ENCODE measurements at places on chromosomes 11 and 22. TPM values are rescaled to one million over a fixed set of nuclear protein-coding genes. Genes with fewer than 3 reads are reported as not detected.
A peak's percentile ranks its signal among the peaks of the same experiment; 100 is the strongest.

The CARD16 gene
- 4.3 TPM for total RNA-seq

The PNPLA3 gene
- total RNA-seq: not detected

The SCGB1C1 gene
- total RNA-seq: not detected

The TIGD3 gene
- 0.66 TPM for total RNA-seq

The HTR3A gene
- not detected for total RNA-seq

The CPT1A gene
- total RNA-seq: 15.8 TPM

The NNMT gene
- total RNA-seq: 0.61 TPM

The SAMM50 gene
- total RNA-seq: 62.6 TPM

The CRYBB3 gene
- total RNA-seq: 0.38 TPM

The OR56A1 gene
- not detected for total RNA-seq

The CYB5R3 gene
- 74.2 TPM for total RNA-seq

The RFPL2 gene
- total RNA-seq: not detected

The DBX1 gene
- total RNA-seq: not detected

The OR8J3 gene
- not detected for total RNA-seq

The TNKS1BP1 gene
- 27.2 TPM for total RNA-seq

DNA sequence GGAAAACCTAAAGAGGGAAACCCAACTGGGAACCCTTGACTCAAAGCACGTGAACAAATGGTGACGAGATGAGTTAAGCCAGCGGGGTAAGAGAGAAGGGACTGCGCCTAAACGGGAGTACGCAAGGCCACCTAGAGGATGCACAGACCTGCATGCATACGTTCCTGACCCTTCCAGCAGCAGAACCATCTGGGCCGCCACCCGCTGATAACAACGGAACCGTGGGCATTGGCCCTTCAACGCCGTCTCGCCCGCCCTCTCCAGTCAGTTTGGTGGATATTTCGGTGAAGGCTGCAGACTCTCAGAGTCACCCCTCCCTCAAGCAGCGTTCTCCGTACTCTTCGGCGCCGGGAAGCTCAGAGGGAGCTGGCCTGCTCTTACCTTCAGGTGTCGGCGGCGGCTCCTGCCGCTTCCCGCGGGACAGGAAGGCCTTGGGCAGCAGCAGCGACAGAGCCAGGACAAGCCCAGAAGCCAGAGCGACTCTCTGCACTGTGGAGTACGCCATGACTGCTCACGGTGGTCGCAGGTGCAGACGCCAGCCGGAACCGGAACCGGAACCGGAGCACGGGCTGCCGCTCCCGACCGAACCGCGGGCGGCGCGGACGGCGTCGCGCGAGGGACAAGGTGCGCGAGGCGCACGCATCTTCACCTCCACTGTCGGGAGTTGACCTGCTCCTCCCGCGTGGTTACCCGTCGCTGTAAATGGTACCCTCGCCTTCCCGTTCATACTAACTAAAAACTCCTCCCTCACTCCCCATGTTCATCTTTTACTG, at the start of gene RIC3:
RIC3 (minus strand) TSS at position 541 of the 773 bp plus-strand sequence; CDS start at position 505, 36 bp downstream.
- peak; percentile 40 for DNase-seq

- no peak for DNase-seq
These were observed 60.1 kb downstream of the SCN3B start for GRCh38 chr11:123594188-123594901.

- peak; percentile 33 for DNase-seq
These were observed 18.5 kb downstream of the CD5 start for GRCh38 chr11:61120706-61121191.

GRCh38 chr11:36388951-36389350, 92.9 kb downstream of the PRR5L start:
- no peak for DNase-seq

GRCh38 chr11:90252053-90252452, 29.2 kb upstream of the CHORDC1 start:
- no peak for DNase-seq

- no peak for DNase-seq
These were observed 153.8 kb upstream of the ARHGAP20 start for GRCh38 chr11:110866081-110866480.

DNA sequence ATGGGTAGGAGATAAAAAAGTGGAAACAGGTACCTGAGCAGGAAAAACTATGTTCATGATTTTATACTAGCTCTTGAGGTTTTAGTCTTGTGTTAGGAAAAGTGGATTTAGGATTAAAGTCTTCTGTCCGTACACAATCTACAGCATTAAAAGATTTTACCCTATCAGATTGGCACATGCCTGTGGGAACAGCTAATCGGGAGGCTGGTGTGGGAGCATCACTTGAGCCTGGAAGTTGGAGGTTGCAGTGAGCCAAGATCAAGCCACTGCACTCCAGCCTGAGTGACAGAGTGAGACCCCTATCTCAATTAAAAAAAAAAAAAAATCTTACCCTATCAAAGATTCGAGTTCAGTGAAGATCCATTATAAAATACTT, 12.2 kb upstream of the CRKL start:
- DNase-seq: no peak

DNA sequence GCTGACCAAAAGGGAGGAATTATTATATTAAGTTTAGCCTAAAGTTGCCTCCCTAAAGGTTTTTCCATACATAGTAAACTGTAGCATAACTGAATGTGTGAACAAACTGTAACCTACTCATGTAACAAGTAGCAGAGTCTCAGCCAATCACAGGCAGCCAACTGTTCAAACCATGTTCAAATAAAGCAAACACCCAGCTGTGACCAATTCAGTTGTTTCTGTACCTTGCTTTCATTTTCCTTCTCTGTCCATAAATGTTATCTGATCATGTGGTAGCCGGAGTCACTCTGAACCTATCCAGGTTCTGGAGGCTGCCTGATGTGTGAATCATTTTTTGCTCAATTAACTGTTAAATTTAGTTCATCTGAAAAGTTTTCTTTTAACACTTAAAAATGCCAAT, 373.5 kb downstream of the GUCY1A2 start:
- DNase-seq: no peak

DNA sequence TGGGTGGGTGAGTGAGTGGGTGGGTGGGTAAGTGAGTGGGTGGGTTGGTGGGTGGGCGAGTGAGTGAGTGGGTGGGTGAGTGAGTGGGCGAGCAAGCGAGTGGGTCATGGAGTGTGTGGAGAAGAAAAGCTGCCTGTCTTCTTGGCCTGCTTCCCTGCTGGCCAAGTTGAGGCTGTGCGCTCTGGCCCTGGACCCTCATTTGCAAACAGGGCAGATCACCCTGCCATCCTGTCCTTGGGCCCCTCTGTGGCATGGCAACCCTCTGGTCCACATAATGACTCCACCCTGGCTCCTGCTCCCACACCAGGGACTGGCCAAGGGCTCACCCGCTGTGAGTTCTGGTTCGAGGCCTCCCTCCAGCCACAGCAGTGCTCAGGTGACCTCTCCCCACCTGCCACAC, 35.1 kb downstream of the CAPN1 start:
- DNase-seq: no peak

GRCh38 chr11:76074148-76075095, 131.9 kb downstream of the WNT11 start:
- DNase-seq: no peak

DNA sequence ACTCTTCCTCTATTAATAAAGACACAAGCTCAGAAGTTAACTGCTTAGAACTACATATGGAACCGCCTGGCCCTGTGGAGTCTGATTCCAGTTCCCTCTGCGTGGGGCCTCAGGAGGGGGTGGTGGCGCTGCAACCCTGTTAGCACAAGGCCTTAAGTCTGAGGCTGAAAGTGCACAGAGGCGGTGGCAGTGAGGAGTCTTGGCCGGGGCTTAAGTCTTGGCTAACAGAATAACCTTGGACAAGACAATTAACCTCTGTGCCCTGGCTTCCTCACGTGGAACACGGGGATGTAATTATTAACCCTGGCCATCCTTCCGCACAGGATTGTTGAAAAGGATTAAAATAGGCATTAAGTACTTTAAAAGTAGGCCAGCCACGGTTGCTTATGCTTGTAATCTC, 191.5 kb downstream of the CEP164 start:
- DNase-seq: no peak

DNA sequence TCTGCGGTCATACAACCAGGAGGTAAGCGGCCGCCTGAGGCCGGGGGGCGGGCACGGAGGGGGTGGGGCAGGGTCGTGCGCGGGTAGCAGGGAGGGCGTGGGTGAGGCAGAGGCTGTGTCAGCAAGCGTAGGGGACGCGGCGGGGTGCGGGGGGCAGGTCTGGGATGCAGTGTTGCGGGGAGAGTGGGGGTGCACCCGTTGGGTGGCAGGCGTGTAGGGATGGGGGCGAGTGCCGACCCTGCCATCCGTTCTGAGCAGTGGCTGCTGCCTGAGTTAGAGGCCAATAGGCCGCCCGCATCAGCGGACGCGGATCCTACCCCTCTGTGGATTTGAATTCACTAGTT, 1.4 kb downstream of the RIC8A start:
- DNase-seq: peak; percentile 44

- no peak for DNase-seq
These were observed 23.2 kb upstream of the DGCR8 start for GRCh38 chr22:20056696-20057386.

GRCh38 chr11:12494699-12495098, 117.3 kb downstream of the PARVA start:
- DNase-seq: no peak

DNA sequence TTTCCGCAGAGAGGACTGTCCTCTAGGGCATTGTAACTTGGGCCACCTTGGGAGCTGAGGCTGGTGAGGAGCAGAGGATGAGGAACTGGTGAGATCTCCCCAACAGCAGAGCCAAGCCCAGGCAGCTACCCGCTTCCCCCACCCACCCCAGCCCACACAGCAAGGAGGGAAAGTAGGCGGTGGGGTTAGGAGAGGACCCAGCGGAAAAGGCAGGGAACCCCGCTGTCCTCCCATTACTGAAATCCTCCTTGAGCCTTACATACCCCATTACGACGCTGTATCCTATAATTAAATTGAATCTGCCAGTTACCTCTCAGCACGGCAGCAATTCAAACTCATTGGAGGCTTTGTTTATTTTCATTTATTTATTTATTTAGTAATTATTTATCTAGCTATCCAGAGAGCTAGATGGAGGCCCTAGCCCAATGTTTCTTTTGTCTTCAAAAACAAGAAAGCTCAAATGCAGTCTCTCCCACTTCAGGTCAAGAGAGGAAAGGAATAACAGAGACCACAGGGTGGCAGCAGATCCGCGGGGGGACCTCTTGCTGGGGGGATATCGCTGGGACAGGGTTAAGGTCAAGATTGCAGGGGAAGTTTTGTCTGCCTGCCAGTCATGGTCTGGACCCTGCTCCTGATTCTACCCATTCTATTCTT, 218.0 kb downstream of the ST3GAL4 start:
- DNase-seq: no peak

DNA sequence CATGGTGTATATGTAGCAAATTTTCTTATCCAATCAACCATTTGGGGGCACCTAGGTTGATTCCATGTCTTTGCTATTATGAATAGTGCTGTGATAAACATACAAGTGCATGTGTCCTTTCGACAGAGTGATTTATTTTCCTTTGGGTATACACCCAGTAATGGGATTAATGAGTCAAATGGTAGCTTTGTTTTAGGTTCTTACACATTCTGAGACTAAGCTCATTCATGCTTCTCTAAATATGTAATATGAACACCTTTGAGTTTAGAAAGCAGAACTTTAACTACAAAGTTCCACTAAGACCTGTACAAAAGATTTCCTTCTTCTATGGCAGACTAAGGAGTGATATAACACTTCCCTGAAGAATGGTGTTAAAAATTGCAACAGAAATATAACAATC, 627.0 kb downstream of the KCNA4 start:
- DNase-seq: no peak

DNA sequence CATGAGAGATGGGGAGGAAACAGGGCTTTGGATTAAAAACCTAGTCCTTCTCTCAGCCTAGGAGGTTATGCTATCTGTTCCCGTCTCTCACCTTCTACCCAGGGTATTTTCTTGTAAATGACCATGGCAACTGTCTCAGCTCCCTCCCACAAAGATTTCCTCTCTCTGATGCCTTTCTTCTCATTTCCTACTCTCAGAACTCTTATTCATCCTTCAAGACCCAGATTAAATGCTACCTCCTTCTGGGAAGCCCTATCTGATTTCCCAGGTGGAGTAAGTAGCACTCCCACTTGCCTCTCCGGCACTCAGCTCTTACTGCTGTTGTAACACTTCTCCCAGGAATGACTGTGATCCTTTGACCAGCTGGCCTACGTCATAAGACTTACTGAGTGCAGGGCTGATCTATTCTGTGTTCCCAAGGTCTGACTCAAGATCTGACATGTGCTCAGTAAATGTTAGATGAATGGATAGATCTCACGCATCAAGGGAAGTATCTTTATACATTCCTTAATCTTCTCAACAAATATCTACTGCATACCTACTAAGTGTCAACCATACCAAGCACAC, 175.0 kb downstream of the TENM4 start:
- no peak for DNase-seq

DNA sequence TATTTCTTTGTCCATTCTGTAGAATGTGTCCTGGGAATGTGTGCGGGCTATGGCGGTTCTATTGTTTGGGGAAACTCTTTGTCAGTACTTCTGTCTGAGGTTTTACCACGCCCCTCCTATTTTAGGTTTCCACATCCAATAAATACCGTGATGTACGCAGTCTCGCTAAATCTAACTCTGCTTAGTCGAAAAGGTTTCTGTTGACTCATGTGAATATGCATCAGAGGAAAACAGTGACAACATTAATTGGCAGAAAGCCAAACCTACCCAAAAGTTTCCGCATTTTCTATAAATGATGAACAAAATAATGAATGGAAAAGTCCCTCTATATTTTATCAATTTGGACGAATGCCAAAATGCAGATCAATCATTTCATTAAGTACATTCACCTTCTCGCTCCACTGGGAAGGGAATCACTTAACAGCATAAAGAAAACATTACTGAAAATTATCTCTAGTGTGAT, 143.4 kb downstream of the MAML2 start:
- peak; percentile 57 for DNase-seq

DNA sequence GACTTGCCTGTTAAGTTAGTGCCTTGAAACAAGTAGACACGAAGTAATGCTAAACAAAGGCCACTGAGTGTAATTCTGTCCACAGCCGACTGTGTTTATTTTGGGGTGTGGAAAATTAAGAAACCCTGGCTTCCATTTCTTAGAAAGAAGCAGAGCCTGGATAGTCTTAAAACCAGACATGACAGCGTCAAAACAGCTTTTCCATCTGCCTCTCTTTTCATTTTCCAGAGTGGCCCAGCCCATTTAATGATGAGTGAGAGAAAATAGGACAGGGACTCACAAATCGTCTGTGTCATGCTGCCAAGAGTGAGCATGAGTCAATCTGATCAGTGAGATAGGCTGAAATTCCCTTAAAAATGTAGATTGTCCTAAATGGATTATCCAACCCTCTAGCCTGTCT, 485.9 kb downstream of the JRKL start:
- DNase-seq: no peak

- DNase-seq: no peak
These were observed 9.5 kb downstream of the TTC28 start for GRCh38 chr22:28670161-28670560.

- DNase-seq: no peak
These were observed 21.6 kb downstream of the APOL1 start for GRCh38 chr22:36274531-36274930.

GRCh38 chr11:102985850-102986249, 30.3 kb upstream of the MMP13 start:
- no peak for DNase-seq

Measured in activated T-cell treated with anti-CD3 and anti-CD28 coated beads, Interleukin-2, amount 50 U/mL, for 4 hours (primary cell).